ENCODE measurements at places on chromosomes 11 and 22.

DNA sequence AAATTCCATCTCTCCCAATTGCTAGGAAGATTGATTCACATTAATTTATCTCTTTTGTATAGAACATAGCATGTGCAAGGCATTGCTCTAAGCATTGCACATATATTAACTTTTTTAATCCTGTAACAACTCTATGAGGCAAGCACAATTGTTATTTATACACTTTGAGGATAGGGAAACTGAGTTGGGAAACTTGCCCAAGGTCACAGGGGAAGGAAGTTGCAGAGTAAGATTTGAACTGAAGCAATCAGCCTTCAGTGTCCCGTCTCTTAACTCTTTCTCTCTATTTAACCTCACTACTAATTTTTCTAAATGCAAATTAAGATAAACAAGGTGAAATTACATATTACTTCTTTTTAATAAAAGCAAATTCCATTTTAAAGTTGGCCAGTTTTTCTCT, 22.2 kb downstream of the OR56B4 start:
- no peak for DNase-seq

DNA sequence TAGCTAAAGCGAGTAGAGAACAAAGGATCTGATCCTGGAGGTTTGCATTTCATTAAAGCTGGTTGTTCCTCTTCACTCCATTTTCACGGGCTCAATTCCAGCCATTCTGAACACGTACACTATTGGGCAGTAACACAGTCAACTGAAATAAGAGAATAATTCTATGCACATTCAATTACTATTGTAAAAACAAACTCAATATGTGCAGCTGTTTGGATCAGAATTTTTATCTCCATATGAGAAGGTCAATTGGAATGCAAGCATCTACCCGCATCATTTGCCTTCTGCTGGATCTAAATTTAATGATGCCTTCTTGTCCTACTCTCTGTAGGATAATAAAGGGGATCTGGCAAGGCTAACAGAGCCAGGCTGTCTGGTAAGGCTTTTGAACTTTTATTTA, 562.8 kb upstream of the CCDC179 start:
- DNase-seq: no peak

DNA sequence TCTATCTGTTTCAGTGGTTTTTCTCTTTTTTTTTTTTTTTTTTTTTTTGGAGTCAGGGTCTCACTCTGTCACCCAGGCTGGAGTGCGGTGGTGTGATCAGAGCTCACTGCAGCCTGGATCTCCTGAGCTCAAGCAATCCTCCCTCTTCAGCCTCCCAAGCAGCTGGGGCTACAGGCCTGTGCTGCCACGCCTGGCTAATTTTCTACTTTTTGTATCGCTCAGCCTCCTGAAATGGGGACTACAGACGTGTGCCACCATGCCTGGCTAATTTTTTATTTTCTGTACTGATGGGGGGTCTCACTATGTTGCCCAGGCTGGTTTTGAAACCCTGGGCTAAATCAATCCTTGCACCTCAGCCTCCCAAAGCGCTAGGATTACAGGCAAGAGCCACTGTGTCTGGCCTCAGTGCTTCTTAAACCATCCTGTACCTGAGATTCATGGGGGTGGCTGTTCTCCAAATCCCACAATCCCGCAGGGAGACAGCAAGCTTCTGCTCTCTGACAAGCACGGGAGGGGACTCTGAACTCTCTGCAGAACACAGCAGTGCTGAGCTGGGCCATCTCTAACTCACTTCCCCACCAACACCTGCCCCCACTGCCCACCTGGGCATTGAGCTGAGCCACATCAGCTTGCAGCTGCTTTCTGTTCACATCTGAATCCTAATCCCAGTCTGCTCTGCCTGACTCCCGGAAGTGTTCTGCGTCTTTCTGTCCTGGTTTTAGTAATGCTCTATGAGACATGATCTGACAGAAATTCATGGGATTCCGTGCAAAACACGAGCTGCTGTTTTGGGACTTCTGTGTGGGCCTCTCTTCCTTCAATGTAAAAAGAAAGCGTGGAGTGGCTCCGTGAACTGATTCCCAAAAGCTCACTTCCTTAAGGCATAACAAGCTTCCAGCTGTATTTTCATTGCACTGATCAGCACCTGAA, 400.0 kb downstream of the LARGE1 start:
- no peak for DNase-seq

GRCh38 chr11:66676282-66676919, 1.3 kb downstream of the RBM4B start:
- DNase-seq: no peak

DNA sequence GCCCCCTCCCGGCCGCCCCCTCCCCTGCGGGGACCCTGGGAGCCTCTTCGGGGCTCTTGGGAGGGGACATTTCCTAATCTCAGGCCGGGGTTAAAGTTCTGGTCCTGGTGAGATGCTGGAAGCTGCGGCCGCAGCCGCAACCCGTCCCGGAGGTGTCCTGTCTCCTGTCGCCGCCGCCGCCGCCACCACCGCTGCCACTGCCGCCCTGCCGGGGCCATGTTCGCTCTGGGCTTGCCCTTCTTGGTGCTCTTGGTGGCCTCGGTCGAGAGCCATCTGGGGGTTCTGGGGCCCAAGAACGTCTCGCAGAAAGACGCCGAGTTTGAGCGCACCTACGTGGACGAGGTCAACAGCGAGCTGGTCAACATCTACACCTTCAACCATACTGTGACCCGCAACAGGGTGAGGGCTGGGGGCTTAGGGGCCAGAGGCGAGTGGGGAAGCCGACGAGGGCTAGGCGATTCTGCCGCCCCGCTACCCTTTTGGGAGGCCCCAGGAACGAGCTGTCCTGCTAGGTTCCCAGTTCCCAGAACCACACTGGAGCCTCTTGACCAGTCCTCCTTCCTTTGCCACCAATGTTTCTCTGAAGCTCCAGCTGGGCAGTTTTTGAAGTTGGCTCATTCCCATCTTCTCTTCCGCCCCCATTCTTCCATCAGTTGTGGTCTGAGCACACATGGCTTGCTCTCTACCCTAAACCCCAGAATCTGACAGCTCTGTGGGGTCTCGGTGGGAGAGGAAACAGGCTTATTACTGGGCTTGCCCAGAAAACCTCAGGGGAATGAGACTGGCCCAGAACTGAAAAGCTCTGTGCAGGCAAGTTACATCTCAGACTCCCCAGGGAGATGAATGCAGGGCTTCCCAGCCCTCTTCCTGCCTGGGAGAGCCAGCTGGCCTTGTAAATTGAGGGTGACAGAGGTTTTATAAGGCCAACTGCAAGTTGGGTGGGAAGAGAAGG, 781 bp downstream of the SIDT2 start:
- no peak for DNase-seq

- no peak for DNase-seq
Observed at GRCh38 chr11:6654281-6655019, 1.2 kb downstream of the DCHS1 start.

DNA sequence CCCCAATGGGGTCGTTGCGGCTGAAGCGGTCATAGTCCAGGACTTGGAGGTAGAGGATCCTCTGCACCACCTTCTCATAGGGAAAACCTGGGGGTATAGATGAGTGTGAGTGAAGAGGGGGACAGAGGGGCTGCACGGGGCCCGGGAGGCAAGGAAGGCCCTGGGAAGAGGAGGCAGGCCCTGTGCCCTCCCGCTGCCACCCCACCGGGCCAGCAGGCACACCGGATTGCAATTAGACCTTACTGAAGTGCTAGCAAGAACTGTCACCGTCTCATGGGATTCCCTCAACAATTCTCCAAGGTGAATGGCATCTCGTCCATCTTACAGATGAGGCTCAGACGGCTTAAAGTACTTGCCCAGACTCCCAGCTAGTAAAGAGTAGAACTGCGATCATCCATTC, 15.9 kb downstream of the LRRC10B start:
- DNase-seq: no peak

DNA sequence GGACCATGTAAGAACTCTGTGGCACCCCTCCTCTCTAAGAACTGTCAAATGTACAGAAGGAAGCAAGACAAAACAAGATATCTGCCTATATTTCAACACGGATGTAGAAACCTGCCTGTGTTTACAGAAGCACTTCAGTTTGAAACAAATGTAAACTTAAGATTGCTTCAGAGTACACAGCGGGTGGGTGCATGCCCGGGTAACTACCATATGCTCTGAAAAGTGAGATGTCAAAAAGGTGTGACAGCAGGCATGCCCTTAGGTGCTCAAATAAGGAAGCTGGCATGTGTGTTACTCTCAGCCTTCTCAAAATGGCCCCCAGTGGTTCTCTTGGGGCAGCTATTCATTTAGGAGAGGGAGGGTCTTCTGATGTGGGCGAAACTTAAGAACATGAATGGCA, 5.2 kb downstream of the ACP2 start:
- DNase-seq: peak; percentile 86

DNA sequence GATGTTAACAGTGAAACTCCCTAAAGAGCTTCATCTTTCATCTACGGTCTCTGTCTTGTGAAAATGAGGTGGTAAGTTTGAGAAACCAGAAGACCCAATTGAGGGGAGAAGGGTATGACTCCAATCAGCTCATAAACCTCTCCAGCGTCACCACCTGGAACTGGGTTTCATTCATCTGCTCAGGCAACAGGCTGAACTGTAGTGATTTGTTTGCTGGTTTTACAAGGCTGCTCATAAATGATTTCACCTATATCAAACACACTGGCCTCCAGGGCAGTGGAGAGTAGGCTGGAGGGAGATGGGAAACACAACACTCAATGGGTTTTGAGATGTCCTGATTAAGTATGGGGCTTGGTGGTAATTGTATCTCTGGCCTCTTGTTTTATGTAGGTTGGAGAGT, 79.0 kb downstream of the EFCAB6 start:
- peak; percentile 56 for DNase-seq

DNA sequence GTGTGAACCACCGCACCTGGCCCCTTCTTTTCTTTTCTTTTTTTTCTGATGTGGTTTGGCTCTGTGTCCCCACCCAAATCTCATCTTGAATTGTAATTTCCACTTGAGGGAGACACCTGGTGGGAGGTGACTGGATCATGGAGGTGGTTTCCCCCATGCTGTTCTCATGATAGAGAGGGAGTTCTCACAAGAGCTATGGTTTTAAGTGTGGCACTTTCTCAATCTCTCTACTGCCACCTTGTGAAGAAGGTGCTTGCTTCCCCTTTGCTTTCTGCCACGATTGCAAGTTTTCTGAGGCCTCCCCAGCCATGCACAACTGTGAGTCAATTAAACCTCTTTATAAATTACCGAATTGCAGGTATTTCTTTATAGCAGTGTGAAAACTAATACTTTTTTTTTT, 4.9 kb upstream of the TCN2 start:
- DNase-seq: no peak

DNA sequence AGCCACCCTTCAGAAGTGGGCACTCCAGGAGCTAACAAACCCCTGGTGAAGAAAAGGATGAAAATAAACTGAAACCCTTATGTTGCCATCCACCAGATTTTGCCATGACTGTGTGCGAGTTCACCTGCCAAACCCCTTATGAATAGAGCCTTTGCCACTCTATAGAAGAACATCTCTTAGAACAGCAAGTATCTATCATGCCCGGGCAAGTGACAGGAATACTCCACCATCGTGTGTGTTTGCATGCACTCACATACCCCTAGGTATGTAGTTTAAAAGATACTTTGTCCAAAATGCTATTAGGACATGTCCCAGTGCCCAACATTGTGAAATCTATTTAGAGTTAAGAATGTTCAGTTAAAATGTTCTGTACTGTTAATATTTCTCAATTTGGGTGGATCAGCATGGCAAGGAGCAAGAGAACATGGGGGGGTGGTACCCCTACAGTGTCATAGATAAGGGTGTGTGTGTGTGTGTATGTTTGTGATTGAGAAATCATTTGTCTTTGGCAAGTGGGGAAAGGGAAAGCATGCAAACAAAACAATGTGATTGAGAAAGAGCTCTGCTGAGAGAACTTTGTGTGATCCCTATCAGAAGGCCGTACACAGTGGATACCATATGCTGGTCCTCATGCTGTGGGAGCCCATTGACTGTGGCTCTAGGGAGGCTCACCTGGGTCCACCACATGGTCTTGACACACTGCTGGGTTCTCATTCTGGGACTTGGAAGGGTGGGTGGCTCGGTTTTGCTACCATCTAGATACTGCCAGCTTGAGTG, 94.9 kb downstream of the ZBTB16 start:
- no peak for DNase-seq

- DNase-seq: no peak
Observed at GRCh38 chr22:36391638-36392037, 3.9 kb upstream of the MYH9 start.

GRCh38 chr22:38032681-38033521, 24.3 kb upstream of the PICK1 start:
- DNase-seq: no peak

DNA sequence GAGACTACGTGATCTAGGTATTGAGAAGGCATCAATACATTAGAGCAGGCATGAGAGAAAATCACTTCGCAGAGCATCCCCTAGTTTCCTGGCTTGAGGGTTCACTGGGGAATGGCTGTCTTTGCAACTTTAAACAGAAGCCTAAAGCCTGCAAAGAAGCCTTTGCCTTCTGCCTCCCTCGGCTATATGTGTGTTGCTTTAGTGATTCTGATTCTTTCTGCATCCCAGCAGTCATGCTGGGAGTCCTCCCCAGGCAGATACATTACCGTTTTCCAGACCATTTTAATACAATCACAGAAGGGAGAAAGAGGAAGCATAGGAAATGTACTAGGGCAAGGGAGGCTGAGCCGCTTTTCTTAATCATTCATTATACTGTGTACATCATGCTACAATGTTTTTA, 773.2 kb upstream of the LRRC4C start:
- DNase-seq: no peak

GRCh38 chr11:76329084-76329648, 51.8 kb downstream of the THAP12 start:
- DNase-seq: no peak

DNA sequence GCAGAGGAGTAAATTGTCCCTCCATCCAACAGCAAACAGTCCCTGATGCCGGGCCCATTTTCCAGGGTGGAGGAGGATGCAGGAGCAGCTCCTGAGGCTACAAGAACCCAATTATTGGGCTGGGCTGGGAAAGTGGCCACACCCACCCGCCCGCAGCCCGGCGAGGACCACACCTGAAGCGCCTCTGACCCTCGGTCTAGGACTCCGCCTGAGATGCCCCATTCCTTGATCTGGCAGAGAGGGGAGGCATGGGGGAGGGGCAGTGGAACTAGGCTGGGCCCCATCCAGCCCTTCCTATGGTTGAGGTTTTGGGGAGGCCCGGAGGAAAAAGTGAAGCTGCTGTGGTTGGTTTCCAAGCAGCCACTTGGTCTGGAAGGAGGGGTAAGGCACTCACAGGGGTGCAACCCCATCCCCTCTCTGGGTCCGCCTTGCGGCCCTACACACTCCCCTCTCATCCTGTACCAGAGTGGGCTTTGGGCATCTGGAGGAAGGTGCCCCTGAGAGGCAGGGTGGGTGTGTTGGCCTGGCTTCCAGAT, 2.4 kb upstream of the LGALS1 start:
- no peak for DNase-seq

GRCh38 chr11:36390963-36391471, 94.9 kb downstream of the PRR5L start:
- no peak for DNase-seq

DNA sequence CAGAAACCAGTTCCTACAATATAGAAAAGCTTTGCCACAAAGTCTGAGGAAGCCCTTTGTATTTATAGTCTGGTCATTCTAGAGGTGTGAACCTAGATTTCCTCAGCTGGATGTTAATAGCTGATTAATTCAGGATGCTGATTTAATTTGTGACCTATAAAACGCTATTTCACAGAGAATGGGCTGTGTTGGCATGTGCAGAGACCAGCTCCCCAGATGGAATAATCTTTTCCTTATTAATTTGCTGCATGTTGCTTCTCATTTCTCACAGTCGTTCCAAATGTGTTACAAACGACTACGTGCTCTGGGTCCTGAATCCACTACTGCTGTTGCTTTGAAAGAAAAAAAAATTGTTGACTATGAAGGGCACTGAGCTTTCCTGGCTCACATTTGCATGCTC, 49.3 kb downstream of the BDNF start:
- no peak for DNase-seq

Data from LNCaP clone FGC (cell line).